ENCODE measurements at places on chromosomes 5 and 9.

GRCh38 chr9:121685795-121686377 is 34.5 kb downstream of the DAB2IP start:
- no peak for DNase-seq

- no peak for DNase-seq
These were observed 1.3 kb downstream of the GNG10 start for GRCh38 chr9:111662576-111663300.

DNA sequence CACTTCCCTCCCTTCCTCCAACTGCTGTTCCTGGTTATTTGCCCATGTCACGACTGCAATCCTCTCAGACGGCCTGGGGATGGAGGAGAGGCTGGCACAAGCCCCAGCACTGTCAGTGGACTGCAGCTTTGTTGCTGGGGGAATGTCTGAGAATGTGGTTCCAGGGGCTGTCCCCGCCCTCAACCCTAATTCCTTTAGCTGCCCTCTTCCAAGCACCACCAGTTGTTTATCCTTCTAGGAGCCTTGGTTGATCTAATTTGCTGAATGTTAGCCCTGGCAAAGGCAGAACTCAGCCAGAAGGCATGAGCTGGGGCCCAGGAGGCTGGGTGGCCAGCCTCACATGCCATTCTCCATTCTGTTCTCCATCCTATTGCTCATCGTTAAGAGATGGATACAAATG is 51.6 kb downstream of the ADAM19 start:
- DNase-seq, result no peak

- DNase-seq, result peak; percentile 76
These were observed 24.6 kb downstream of the RFK start for GRCh38 chr9:76369583-76369982.

DNA sequence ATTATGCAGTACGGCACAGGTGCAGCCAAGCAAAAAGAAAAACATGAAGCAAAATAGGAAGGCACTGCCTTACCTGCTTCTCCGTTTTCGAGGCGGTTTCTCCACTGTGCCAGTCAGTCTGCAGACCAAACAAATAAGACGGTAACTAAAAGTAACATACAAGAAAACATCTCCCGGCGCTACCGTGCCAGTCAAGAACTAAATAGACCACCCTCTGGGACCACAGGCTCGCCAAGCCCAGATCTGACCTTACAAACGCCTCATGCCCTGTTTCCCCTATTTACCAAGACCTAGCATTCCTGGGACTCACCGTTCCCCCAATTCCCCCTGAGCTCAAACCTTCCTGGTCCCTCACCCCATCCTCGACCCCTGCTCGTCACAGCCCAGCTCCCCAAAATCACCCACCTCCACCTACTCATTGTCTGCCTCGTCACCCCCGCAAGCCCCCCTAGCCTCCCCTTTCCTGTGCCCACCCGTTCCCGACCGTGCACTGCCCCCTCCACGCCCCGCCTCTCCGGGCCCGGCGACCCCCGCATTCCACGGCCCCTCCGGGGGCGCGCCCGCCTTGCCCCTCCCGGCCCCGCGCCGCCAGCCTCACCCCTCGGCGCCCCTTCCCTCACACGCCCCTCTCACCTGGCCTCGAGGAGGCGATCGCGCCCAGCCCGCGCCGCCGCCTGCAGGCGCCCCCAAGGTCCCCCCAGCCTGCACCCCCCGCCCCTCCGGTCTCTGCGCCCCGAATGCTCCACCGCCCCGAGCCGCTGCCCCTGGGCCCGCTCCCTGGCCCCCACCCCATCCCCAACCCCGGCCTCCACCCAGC is 560 bp downstream of the SCAI start:
- DNase-seq, result no peak

DNA sequence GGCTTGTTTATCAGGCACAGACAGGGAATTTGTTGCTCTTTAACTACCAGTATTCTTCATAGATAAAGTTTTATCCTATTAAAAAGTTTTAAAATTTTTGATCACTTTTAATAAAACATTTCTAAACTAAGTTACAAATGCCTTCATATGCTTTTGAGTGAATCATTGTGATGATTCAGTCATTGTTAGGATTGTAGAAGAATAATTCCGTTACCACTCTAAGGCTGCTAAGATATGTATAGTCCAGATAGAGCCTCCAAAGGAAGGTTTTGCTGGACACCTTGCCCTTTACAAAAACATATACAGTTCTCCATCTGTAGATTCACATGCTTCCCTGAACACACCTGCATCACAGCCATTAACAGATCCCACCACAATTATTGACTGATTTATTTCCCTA is 233.7 kb downstream of the SPOCK1 start:
- no peak for DNase-seq
